ENCODE measurements at places on chromosomes 16 and 17.

- no peak for DNase-seq
Observed at GRCh38 chr17:10063730-10064241, 134.6 kb downstream of the GAS7 start.

GRCh38 chr17:1050246-1050995 is 53.5 kb downstream of the TIMM22 start:
- no peak for DNase-seq

- no peak for DNase-seq
Observed at GRCh38 chr16:727291-727977, 528 bp downstream of the HAGHL start.

- no peak for DNase-seq
Observed at GRCh38 chr17:2214047-2214928, 89.3 kb downstream of the SMG6 start.

All from mesothelial cell of epicardium (in vitro differentiated cells).